ENCODE measurements at places on chromosomes 5 and 9. TPM values are rescaled to one million over a fixed set of nuclear protein-coding genes. Genes with fewer than 3 reads are reported as not detected.

The EPB41L4B gene
- total RNA-seq = not detected

The BHMT gene
- total RNA-seq = not detected

The SPINK4 gene
- total RNA-seq = not detected

The DNM1 gene
- total RNA-seq = 0.32 TPM

The SHOC1 gene
- total RNA-seq = not detected

The MEGF9 gene
- 8.7 TPM for total RNA-seq

The TUBB4B gene
- 372 TPM for total RNA-seq

The PCDHGB3 gene
- total RNA-seq = 0.59 TPM

The ZNF883 gene
- 0.11 TPM for total RNA-seq

The WWC1 gene
- not detected for total RNA-seq

The PCDHGB7 gene
- total RNA-seq = 0.39 TPM

The SLC45A2 gene
- total RNA-seq = 0.14 TPM

The FAM200C gene
- total RNA-seq = 1.0 TPM

The LTC4S gene
- total RNA-seq = 3.1 TPM

The ZDHHC11 gene
- total RNA-seq = 20.6 TPM

The MCTP1 gene
- not detected for total RNA-seq
